ENCODE measurements at places on chromosomes 5 and 9. TPM values are rescaled to one million over a fixed set of nuclear protein-coding genes. Genes with fewer than 3 reads are reported as not detected.

The TSSK1B gene
- not detected for total RNA-seq

The TAF1L gene
- total RNA-seq, result not detected

- H3K4me3 ChIP-seq, result no peak overlapping the region
- DNase-seq, result no peak
- no peaks in the 10 kb centered on the region for H3K36me3 ChIP-seq
These were observed 42.9 kb upstream of the ALDOB start for GRCh38 chr9:101478444-101478843.

- no peaks in the 10 kb centered on the region for H3K27me3 ChIP-seq
- no peaks in the 10 kb centered on the region for H3K4me1 ChIP-seq
- H3K27ac ChIP-seq, result no peak overlapping the region
- no peak overlapping the region for H3K4me3 ChIP-seq
- no peak for DNase-seq
- no peaks in the 10 kb centered on the region for H3K36me3 ChIP-seq
These were observed 258.0 kb downstream of the YTHDC2 start for GRCh38 chr5:113771483-113771882.

- H3K27me3 ChIP-seq, result no peaks in the 10 kb centered on the region
- H3K4me1 ChIP-seq, result no peaks in the 10 kb centered on the region
- DNase-seq, result no peak
- no peaks in the 10 kb centered on the region for H3K36me3 ChIP-seq
These were observed 46.8 kb downstream of the TNC start for GRCh38 chr9:115071176-115071575.

DNA sequence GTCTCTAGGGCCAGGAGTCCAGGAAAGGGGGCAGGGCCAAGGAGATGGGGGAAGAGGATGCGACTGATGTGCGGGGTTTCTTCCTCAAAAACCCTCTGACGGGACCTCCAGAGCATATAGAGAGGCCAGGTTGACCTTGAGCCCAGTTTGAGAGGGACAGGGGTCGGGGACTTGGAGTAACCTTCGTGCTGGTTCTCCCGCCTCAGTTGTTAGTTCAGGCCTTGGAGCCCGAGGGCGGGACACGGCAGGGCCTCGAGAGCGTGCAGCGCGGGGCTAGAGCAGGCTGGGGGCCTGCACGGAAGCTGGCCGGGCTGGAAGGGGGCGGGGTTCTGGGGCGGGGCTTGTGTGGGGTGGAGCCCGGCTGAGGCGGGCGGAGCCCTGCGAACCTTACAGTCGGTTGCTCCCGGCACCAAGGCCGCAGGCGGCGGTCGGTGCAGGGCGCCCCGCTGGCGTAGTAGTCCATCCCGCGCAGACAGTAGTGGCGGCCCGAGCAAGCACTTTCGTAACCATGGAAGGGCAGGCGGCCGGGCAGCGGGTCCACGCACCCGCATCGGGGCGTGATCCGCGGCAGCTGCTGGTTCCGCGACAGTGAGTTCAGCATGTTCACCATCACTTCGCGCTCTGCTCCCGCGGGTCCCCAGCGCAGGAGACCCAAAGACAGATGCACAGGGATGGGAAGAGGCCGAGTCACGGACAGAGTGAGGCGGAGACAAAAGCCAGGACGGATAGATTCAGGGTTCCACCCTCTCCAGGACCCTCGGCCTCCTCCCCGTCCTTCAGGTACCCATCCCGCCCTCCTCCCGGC, 4.0 kb upstream of the MYORG start:
- H3K27ac ChIP-seq, result no peak overlapping the region
- H3K27me3 ChIP-seq, result no peaks in the 10 kb centered on the region
- H3K4me3 ChIP-seq, result peak overlapping the region; percentile 46
- H3K4me1 ChIP-seq, result peaks cover 13% of the 10 kb centered on the region

The NTRK2 gene
- total RNA-seq, result 0.29 TPM
